ENCODE measurements at places on chromosomes 6 and 20. TPM values are rescaled to one million over a fixed set of nuclear protein-coding genes. Genes with fewer than 3 reads are reported as not detected.

NMBR gene
- total RNA-seq, result not detected

GRCh38 chr6:84767526-84768201 lies 3.3 kb upstream of the TBX18 start:
- no peak for DNase-seq

DNA sequence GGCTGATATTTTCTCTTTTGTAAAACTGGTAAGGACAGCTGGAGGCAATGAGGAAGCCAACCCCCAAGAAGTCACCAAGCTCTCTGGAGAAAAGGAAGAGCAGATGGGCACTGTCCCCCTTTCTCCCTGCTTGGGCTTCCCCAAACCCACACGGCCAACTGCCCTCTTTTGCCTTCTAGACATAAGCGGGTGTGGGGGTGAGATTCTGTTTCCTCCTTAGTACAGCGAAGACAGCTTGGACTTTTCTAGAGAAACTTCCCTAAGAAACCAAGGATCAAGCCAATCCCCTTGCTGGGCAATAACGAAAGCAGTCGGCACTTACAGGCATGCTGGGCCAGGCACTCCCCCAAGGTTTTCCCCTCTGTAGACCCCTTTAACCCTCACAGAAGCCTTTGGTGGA lies 110.3 kb downstream of the CDC5L start:
- no peak for DNase-seq

TINAG gene
- total RNA-seq, result not detected

- DNase-seq, result no peak
Measured at GRCh38 chr20:17898548-17898994, 70.0 kb downstream of the SNX5 start.

DNA sequence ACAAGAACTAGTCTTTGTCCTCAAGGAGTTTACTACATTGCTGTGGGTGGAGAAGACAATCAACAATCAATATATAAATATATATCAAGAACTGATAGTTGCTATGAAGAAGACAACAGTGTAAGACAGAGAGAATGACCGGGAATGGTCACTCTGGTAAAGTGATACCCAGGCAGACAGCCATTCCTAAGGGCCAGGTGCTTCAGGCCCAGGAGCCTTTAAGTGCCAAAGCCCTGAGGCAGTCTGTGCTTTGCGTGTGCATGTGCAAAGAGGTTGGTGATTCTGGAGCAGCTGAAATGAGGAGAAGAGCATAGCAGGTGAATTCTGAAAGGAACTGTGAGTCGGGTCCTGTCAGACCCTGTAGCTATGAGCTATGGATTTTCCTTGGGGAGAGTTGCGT lies 154.2 kb downstream of the DOK5 start:
- no peak for DNase-seq

DNA sequence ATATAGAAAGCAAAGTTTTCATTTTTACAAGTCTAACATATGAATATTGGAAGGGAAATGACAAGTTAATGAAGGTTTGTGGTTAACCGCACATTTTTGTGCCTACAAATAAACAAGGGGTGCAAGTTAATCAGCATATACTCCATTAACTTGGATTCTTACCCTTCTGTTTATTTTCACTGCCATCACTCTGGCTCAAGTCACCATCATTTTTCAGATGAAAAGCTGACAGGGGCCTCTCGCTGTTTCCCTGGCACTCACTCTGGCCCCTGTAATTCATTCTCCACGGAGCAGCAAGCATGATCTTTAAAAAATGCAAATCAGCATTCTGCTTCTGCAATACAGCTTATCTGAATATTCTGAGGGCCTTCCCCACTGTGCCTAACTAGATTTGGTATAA lies 29.8 kb downstream of the APCDD1L start:
- no peak for DNase-seq
